GM12864 (cell line): ENCODE measurements at places on chromosomes 6 and 20.

DNA sequence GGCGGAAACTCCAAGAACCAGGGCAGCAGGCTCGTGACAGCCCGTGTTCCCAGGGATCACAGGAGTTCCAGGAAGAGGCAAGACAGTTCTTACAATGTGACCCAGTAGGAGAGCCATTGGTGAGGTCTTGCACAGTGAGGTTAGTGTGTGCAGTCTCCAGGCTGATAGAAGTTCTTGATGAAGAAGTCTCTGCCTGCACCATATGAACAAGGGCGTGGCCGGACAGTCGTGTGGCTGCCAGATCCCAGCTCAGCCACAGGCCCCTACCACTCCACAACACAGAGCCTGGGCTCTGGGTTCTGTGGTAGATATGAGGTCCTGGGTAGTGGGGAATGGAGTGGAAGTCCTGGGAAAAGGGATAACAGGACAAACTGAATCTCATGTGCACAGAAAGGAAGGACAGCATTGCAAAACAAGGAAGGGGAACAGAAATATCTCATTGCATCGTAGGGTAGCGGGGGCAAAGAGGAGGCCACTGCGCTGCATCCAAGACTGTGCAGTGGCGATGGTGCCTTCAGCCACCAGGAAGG is 65.2 kb downstream of the STX11 start:
- peak; percentile 21 for DNase-seq

DNA sequence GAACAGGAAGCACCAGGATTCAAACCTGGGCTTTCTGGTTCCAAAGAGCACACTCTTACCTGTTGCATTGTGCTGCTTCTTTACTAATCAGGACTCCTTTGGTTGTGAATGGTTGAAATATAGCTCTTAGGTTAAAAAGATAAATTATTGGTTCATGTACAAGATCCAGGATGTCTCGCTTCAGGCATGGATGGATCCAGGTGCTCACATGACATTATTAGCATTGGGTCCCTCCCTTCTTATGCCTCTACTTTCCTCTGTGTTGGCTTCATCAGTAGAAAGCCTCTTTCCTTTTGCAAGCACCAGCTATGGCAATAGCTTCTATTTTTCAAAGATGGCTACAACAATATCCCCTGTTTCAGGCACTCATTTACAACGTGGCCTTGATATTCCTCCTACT is 217.7 kb upstream of the SULF2 start:
- DNase-seq: no peak

DNA sequence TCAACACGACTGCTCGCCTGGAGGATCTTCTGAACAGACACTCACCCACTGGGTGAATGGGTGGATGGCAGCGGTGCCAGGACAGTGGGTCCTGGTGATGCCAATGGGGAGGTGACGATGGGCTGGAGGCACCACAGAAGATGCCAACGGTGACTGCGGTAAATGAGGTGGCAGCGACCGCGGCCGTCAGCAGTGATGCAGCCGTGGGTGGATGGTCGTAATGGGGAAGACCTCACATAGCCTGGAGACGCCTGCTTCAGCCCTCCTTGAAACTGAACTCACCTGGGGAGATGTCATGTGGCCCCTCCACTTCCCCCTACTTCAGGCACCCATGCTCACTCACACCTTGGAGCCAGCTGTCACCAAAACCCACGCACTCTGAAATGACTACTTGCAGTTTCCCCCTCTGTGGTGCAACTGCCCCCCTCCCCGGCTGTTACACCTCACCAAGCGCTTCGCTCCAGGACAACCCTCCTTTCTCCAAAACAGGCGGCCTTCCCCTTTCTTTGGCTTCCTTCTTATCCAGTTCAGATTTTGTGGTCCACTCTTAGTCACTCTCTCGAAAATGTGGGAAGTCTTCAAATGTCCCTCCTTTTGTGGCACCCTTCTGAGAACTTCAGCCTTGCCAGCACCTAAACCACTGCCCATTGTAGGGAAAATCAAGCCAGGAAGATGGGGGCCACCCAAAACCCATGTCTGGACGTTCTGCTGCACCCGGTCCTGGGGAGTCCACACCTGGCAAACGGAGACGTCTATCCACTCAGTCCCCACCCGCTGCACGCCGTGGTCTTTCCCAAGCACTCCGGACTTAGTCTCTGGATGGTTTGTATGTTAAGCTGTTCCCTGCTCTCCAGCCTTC is 10.4 kb upstream of the ABHD16B start:
- peak; percentile 92 for DNase-seq

- DNase-seq: no peak
Observed at GRCh38 chr6:108764580-108764950, 83.7 kb upstream of the ARMC2 start.

DNA sequence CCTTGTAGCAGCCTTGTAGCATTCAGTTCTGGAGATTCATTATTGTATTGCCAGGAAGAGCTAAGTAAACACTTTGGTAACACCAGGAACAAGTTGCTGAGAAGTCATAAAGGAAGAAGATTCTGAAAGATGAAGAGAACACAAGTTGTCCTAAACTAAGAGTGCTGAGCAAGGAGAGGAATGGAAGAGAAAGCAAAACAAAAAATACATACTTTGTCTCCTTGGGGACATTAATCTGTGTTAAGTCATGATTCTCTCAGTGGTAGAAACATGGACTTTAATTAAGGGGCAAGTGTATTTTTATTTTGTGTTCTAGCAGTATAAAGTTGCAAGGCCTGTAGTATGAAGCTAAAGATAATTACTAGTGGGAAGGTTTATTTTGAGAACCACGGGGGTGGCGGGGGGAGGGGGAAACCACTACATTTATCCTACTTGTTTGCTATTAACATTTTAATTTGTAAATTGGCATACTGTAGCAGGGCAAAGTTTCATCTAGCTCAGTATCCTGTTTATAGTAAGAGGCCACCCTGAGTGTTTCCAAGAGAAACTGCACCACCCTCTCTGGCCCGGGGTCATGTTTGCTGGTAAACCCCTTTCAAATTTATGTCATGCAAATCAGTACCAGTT is 463.0 kb downstream of the CDKAL1 start:
- DNase-seq: no peak

DNA sequence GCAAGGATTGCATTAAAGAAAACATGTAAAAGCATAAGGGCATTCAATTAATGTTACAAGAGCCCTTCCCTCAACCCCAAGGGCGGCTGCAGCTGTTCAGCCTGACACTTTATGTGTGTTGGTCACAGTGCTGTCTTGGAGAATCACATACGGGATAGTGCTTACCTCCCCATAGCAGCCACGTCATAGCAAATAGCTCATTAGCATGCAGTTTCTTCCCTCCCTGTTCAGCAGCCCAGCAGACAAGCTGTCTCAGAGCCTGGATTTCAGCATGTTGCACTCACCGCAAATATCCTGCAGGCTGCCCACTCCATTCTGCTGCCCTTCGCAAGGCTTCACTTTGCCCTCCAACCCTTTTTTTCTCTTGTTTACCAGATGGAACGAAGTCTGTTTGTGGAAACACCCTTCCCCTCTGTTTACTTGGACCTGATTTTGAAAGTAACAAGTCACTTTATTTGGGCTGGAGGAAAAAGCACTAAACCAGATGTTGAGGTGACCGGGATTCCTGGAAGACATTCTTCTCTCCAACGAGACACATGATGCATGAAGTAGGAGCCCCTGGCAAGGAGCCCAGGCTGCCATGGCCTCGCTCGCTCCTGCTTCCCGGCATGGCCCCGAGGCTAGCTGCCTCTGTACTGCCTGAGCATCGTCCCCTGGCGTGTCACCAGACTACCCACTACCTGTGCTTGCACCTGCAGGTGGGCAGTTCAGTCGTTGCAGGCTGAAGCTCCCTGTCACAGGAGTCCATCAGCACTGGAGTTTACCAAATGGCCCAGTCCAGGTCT is 151.6 kb upstream of the GMDS start:
- DNase-seq: no peak

- no peak for DNase-seq
Observed at GRCh38 chr20:11917663-11918062, at the start of gene BTBD3. BTBD3 (plus strand) TSS chr20:11917893; CDS start chr20:11918276, 383 bp downstream.
